ENCODE measurements at places on chromosomes 1 and 21. TPM values are rescaled to one million over a fixed set of nuclear protein-coding genes. Genes with fewer than 3 reads are reported as not detected.

Gene SAMSN1
- total RNA-seq, result 43.8 TPM

Gene BSND
- total RNA-seq, result not detected

GRCh38 chr1:112769611-112770010 is 54.5 kb upstream of the PPM1J start:
- DNase-seq, result no peak

DNA sequence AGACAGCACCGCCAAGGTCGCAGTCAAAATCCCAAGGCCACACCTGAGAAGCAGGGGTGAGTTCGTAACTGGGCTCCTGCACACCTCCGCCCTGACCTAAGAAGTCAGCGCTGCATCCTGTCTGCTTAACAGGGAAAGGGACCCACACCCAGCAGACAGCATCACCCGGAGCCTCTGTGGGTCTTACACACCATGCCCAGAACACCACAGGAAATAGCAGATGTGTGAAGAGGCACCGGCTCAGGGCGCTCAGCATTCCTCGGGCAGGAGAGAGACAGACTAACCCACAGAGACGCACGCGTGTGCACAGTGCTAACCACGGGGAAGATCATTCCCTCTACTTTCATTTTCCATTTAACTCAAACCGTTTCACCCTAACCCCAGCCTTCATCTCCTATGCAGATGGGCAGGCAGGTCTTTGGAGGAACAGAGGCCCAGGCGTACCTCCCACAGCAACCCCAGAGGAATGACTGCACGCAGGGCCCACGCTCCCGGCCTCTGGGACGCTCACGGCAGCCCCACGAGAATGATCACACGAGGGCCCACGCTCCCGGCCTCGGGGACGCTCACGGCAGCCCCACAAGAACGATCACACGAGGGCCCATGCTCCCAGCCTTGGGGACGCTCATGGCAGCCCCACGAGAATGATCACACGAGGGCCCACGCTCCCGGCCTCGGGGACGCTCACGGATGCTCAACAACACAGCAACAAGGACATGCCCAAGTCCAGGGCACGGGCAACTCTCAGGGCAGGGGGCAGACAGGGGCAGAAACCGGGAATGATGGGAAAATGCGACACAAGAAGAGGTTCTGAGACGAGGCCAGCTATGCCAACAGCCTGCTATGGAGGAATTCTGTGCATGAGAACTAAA is 20.9 kb downstream of the POFUT2 start:
- DNase-seq, result peak; percentile 34

Gene VASH2
- 0.73 TPM for total RNA-seq

Gene TNFRSF25
- 352 TPM for total RNA-seq

Gene KCNA2
- 0.62 TPM for total RNA-seq

Gene SAMD13
- 0.27 TPM for total RNA-seq

DNA sequence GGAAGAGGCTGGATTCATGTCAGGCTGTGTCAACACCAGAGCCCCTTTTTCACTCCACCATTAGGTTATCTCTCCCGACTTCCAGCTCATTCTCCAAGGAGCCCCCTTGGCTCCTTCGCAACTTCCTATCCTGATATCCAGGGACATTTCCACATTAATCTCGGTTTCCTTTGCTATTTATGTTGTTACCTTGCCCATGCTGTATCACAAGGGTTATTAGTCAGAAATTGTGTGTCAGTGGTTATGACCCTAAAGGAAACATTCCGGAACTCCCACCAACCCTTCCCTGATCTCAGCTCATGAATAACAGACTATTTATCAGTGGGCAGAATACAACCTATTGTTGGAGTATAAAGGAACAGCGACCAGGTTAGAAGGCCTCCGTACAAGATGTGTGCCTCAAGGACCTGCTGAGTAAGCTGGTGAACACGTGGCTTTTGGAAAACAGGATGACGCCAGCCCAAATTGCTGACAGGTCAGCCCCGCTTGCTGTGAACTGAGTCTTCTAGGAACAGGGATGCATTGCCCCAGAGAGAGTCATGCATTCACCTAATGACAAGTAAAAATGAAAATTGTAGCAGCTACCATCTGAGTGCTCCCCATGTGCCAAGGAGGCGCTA is 121.5 kb downstream of the PLPP3 start:
- no peak for DNase-seq

- no peak for DNase-seq
Observed at GRCh38 chr1:66523562-66523961, 10.4 kb upstream of the SGIP1 start.

Data from naive thymus-derived CD4-positive, alpha-beta T cell (primary cell).